ENCODE measurements at places on chromosomes 7 and 10.

GRCh38 chr10:32795598-32796183 lies 162.3 kb downstream of the ITGB1 start:
- no peak for DNase-seq

- DNase-seq, result no peak
These were observed 158.1 kb downstream of the CTNNA3 start for GRCh38 chr10:67537906-67538305.

GRCh38 chr10:33215635-33216034 lies 118.8 kb downstream of the NRP1 start:
- DNase-seq, result no peak

GRCh38 chr10:24437302-24437701 lies 228.4 kb downstream of the KIAA1217 start:
- DNase-seq, result no peak

DNA sequence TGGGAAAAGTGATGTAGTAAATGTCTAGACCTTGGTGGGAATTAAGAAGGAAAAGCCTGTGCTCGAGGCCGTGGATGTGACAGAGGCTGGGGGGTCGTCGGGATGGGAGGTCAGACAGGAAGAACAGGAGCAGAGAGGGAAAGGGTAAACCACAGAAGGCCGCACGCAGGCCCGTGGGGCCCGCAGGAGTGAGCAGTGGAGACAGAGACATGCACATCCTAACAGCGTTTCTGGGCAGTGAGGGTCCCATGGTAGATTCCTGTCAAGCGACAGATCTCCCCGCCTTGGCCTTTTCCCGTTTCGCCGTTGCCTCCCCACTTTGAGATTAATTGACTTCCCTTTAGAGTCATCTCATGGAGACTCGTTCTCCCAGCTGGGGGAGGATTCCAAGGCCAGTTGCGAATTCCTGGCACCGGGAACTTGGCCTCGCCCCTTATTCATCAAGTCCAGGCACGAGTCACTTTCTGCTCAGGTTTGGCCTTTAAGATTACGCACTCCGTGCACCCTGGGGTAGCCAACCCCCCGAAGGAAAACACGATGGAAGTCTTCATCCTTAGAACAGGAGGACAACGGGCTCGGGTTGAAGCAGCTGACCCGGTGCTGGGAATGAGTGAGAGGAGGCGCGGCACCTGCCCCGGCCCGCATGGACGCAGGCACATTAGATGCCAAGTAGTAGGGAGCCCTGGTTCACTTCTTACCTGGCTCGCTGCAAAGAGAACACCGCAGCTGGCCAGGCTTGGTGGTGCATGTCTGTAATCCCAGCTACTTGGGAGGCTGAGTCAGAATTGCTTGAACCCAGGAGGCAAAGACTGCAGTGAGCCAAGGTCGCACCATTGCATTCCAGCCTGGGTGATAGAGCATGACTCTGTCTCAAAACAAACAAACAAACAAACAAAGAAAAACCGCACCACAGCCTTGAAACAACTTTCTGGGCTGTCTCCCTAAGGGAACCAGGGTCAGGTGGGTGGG lies 315.2 kb upstream of the SHH start:
- no peak for DNase-seq

DNA sequence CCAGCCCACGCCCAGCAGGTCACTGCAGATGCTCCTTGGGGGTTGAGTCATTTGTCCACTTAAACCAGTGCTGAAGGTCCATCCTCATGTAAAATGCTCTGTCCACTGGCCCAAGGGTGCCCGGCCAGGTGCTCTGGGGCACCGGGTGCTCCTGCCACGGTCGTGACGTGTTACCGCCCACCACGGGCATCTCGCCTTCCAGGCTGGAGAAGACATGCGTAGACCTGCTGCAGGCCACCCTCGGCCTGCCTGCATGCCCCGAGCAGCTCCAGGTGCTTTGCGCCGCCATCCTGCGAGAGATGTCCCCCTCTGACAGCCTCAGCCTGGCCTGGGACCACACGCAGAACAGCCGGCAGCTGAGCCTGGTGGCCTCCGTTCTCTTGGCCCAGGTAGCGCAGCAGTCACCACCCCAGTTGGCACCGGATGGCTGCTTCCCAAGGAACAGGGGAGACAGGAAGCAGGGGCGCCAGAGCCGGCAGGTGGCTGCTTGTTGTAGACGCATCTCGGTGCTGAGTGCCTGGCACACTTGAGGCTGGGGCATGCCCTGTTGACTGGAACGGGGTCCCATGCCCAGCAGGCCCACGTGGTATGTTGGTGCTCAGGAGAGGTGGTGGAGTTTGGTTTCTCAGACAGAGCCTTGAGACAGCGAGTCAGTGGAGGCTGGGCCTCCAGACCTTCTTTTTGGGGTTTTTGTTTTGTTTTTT lies 6.1 kb downstream of the AP5Z1 start:
- DNase-seq, result no peak

- DNase-seq, result no peak
These were observed 600 bp upstream of the LGI1 start for GRCh38 chr10:93757136-93757535.

- DNase-seq, result no peak
These were observed 16.0 kb upstream of the VWA2 start for GRCh38 chr10:114223066-114223465.

DNA sequence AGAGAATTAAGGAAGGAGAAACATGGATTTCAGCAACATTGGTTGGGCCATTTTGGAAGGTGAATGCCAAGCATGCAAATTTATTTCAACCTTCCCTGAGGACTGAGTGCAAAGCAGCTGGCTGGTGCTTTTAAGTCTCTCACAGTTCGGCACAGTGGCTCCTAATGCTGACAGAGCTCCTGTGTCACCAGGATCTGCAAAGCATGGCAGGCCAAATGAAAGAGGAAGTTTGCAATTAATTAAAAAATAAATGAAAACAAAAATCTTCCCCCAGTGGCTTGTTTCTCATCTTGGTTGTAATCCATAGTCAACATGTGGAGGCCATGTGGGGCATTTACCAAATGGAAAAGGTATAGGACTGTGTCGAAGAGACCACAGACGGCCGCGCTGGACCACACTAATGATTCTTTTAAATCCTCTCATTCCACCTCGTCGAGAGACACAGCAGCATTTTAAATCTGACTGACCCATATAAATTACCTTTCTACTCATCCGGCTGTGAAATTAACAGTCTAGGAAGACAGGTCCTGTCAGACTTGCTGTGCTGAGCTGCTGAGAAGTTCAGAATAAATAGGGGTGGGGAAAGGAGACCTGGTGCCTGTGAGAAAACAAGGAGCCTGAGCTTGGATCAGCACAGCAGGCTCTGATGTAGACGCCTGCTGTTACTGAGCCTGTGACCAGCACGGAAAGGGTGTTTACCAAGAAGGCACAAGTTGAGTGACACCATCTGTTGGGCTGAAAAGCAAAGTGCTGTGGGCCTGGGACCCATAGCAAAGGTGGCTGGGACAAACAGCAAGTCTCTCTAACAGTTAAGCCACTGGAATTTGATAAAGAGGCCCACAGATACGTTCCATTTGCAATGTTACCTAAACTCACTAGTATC lies 136.0 kb upstream of the COL1A2 start:
- no peak for DNase-seq
